ENCODE measurements at places on chromosomes 13 and 19. TPM values are rescaled to one million over a fixed set of nuclear protein-coding genes. Genes with fewer than 3 reads are reported as not detected.
A peak's percentile ranks its signal among the peaks of the same experiment; 100 is the strongest.

GRCh38 chr13:104984296-104984818 is 1551.1 kb downstream of the EFNB2 start:
- no peak for DNase-seq

- DNase-seq, result no peak
Measured at GRCh38 chr13:70170689-70171088, 62.4 kb upstream of the KLHL1 start.

DNA sequence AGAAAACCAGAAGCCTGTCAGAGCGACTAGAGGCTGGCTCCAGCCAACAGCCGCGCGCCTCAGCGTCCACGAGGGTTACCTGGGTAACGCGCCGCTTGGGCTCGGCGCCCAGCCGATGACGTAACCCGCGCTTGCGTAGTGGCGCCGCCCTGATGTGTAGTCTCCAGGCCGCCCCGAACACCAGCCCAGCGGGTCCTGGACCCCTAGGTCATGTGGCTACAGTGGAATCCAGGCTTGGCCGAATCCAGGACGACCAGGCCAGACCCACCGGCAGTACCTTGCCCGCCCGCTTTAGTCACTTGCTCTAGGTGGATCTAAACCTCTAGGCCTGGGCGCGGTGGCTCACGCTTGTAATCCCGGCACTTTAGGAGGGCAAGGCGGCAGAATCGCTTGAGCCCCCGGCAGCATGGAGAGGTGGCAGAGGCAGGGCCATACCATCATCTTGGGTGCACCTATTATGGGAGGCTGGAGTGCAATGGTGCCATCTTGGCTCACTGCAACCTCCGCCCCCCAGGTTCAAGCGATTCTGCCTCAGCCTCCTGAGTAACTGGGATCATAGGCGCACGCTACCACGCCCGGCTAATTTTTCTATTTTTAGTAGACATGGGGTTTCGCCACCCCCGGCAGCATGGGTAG is 7.2 kb upstream of the ZNF606 start:
- peak; percentile 91 for DNase-seq

- no peak for DNase-seq
Measured at GRCh38 chr13:32811297-32811800, 204.9 kb upstream of the KL start.

DNA sequence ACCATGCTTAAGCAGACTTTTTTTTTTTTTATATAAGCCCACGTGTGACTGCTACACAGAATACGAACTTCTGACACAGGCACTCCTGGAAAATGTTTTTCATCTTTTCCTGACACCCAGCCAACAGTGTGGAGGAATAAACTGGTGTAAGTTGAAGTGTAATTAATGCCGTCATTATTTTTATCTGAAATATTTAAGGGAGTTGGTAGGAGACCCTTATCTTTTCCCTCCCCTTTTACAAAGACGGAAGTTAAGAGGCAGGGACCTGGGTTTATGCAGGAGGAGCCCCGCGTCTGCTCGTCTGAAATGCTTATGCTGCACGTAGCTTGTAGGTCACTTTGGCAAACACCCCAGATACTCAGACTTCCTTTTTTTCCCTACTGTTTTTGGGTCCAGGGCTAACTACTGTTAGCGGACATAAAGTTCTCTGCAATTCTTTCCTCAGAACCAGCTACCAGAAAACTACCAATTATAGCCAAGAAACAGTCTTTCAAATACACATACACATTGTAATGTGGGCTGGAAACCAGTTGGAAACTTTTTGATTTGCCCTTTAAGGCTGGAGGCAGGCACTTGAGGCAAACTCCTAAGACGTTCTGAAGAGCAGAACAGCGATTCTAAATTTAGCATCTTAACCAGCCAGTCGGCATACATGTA is 50.8 kb downstream of the EFNB2 start:
- no peak for DNase-seq

- DNase-seq, result no peak
Measured at GRCh38 chr13:24865163-24865953, 101.4 kb downstream of the RNF17 start.

GRCh38 chr13:101945435-101945834 is 456.4 kb downstream of the FGF14 start:
- no peak for DNase-seq

- no peak for DNase-seq
Measured at GRCh38 chr13:32237681-32238080, 77.5 kb downstream of the ZAR1L start.

ZNF559 gene
- 14.2 TPM for total RNA-seq

MAG gene
- total RNA-seq, result not detected

DNA sequence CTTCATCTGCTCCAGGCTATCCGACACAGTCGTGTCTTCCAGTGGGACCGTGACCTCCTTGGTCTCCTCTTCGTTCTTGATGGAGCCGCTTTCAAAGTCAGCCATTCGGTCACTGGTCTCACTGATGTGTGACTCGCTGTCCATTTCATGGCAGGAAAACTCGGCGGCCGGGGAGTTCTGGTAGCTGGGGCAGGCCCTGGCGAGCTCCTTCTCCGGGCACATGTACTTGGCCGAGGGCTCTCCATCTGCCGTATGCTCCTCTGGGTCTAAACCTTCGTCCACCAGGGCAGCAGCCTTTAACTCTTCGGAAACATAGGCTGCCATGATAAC is 69.8 kb downstream of the TSHZ3 start:
- peak; percentile 19 for DNase-seq

PLIN4 gene
- total RNA-seq, result 25.2 TPM

DNA sequence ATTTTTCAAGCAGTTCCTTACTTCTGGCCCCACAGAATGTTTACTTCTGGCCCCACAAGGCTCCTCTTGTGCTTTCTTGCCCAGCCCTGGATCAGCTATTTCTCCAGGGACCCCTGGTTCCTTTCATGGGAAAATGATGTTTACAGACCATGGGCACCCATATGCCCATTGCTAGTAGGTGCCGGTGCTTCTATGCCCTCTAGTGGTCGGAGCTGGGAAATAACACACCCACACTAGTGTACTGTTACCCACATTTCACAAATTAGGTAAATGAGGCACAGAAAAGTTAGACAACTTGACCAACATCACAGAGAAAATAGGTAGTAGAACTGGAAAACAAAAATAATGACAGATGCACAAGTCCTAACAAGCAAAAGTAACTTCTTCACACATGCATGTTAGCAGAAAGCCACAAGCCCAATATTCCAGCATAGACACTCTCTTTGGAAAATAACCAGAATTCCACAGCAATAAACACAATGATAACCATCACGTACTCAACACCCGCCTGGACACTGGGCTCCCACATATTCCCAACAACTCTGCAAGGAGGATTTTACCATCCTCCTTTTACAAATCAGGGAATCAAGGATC is 1.3 kb upstream of the CEACAM6 start:
- DNase-seq, result no peak

DNA sequence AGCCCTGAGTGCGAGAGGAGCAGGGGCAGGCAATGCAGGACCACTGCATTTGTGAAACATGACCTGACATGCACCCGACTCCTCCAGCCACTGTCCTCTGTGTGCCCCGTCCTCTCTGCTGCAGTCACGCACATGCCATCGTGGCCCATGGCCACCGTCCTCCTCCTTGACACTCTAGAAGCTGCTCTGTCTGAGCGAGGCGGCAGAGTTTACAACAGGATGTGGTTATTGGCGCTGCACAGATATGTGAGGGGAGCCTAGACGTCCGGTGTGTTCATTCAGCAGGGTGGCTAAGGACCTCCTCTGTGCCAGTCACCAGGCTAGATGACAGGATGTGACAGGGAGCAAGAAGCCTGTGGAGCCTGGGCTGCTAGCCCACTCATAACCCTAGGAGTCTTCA is 277.8 kb downstream of the FOXO1 start:
- DNase-seq, result no peak

- DNase-seq, result peak; percentile 49
Measured at GRCh38 chr13:113564331-113565023, 20.1 kb upstream of the TFDP1 start.

ZFR2 gene
- total RNA-seq, result not detected

GRCh38 chr13:92459306-92459705 is 767.3 kb upstream of the GPC6 start:
- no peak for DNase-seq

USHBP1 gene
- 5.7 TPM for total RNA-seq

DNA sequence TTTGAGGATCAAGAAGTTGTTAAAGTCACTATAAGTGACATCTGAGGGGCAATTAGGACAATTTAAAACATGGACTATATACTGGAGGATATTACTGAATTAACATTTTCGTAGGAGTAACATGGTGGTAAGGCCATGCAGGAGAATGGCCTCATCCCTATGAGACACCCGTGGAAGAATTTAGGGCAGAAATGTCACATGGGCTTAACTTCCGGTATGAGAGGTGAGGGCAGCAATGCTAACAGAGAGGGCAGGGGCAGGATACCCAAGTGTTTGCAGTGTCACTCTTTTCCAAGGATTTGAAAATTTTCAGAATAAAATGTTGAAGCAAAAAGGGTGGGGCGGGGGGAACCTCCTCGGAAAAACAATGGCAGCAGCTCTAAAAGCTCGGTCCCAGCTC is 23.6 kb downstream of the RANBP3 start:
- DNase-seq, result no peak

DNA sequence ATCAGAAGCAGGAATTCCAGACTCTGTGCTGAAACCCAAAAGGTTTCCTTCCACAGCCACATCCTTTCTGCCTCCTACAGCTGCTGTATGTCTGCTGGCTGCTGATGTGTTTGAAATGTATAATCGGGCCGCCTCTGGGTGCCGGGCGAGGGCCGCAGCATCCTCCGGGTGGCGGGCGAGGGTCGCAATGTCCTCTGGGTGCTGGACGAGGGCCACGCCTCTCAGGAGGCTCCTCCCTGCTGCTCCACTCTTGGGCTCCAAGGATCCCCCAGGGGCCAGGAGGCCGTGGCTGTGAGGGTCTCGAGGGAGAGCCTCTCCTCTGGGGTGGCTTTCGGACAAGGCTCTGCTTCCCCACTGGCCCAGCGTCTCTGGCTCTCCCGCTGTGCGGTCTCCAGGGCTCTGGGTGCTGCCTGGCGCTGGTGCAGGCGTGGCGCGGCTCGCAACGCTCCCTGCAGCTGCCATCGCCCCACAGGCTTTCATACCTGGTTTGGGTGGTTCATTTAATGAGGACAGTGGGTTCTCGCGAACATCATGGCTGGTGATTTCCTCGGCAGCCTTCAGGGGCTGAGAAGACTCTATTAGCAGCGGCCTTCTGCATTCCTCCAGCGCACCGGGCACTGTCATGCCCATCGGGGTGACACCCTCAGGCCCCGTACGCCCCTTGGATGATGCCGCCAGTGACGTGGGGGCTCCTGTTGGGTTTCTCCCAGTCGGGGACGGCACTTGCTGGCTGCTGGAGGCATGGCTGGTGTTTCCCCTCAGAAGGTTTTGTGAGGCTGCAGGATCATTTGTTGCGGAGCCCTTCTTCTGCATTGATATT is 41.8 kb upstream of the GRTP1 start:
- no peak for DNase-seq

GRCh38 chr13:30877335-30877734 is 28.7 kb upstream of the MEDAG start:
- no peak for DNase-seq

- DNase-seq, result no peak
Measured at GRCh38 chr19:5934774-5935472, 20.9 kb downstream of the CAPS start.

DNA sequence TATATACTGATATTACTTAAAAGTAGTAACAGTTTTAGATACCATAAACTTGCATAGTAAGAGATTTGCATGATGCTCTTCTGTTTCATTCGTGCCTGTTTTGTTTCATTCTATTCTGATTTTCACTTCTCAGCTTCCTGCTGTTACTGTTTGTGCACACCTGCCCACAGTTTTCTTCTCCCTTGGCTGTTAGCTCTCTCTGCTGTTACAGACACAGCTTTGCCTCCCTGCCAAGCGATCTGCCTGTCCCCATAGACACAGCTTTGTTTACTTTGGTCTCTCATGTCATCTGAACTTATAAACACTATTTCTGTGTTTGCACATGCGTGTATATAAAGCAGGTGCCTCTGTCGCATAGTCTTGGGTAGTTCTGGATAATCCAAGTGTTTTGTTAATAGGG is 21.4 kb upstream of the UPF3A start:
- DNase-seq, result no peak

XAB2 gene
- 19.4 TPM for total RNA-seq

- no peak for DNase-seq
Measured at GRCh38 chr13:113013878-113014751, 45.1 kb downstream of the MCF2L start.

DNA sequence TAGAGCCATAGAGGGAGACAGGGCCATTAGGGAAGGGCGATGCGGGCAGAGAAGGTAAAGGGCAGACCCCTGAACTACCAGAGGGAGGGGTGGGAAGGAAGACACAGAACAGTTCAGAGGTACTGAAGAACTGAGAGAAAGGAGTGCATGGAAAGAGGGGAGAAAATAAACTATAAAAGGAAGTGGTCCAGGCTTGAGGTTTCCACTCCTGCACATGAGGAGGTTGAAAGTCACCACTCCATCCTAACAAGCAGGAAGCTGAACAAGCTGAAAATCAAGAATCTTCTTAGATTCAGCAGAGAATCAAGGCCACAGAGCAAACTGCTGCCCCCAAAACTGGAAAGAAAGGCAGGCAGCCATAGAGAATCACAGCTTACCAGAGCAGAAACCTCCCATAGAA is 45.1 kb downstream of the MIPEP start:
- DNase-seq, result no peak

NCR1 gene
- total RNA-seq, result 0.29 TPM

ZNF225 gene
- total RNA-seq, result 6.0 TPM

Measured in posterior vena cava (tissue), 2 donors.